ENCODE measurements at places on chromosomes 3 and 15.
A peak's percentile ranks its signal among the peaks of the same experiment; 100 is the strongest.

DNA sequence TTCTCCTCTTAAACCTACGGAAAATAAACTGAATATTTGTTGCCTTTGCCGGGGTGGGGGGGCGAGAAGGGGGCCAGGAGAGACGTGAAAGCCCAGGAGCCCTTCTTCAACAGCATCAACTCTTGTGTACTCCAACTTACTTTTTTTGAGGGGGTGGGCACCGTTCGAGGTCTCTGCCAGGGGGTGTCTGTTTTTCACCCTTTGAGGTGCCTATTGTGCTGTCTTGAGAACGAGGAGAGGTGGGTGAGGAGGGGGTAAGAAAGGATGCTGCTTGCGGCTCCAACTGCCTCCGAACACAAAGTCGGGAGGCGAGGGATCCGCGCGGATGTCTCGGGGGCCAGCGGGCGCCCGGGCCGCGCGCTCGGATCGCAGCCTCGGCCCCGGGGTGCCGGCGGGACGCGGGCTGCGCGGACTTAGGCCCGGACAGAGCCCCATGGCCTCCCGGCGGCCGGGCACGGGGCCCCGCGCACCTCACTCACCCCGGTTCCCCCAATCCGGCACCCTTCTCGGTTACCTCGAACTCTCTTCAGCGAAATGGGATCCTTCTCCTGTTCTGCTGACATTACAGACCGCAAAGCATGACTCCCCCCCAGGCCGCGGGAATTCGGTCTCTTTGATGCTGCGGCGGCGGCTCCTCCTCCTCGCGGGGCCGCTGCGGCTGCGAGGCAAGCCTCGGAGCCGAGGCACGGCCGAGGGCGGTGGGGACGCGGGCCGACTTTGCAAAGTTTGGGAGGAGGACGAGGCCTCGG is 650 bp downstream of the PYGO1 start:
- DNase-seq: peak; percentile 11

DNA sequence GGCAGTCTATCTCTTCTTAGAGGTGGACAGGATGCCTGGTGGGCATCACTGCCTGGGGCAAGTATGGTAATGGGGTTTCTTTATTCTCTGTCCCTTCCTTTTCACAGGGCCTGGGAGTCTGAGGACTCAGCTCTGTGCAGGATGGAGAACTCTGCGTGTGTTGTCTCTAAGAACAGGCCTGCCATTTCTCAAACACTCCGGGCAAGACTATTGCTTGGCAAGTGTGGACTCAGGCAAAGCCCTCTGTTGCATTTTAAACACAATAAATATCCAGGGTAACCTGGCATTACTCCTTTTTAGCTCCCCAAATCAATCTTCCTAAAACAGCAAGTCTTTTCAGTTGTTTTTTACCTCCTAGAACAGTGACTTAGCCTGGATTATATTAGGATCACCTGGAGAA is 185.1 kb upstream of the ROPN1 start:
- DNase-seq: no peak

DNA sequence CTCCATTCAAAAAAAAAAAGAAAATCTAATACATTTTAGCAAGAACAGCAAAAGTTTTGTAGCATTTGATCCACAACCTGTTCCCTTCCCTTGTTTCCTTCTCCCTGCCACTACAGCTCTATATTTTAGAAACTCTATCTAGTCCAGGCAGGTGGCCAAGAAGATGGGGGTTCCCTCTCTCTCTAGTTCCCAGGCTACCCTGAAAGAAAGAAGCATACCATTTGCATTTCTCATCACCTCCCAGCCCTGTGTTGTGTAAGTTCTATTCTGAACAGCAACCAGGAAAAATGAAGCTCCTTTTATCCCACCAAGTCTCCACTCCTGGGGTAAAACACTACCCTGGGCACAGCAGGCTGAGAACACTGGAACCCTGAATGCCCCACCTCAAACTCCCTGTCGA is 100.0 kb downstream of the PCCB start:
- DNase-seq: peak; percentile 74

GRCh38 chr15:73150831-73151230 is 98.6 kb downstream of the NEO1 start:
- no peak for DNase-seq

DNA sequence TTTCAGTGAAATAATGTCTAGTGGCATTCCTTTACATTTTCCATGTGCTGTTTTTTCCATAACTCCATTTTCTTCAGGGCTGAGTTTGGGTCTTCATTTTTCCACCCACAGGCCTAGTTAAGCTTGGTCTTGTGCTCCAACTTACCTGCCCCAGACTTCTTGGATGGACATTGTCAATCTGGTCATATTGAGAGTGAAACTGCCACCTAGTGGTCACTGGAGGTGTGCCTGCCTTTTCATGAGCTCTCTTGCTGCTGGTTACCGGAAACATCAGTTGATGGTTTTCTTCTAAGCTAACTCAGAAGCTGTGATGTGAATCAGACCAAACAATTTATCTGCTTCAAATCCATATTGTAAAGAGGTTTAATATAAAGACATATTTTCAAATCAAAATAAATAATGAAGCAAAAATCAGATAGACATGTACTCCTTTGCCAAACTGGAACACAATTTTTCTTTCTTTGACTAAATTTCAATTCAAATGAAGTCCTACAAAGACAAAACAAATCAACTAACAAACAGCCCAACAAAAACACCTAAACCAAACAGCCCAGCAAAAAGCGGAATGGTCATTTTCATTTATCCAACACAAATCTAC is 135.1 kb upstream of the RASGRP1 start:
- peak; percentile 52 for DNase-seq

DNA sequence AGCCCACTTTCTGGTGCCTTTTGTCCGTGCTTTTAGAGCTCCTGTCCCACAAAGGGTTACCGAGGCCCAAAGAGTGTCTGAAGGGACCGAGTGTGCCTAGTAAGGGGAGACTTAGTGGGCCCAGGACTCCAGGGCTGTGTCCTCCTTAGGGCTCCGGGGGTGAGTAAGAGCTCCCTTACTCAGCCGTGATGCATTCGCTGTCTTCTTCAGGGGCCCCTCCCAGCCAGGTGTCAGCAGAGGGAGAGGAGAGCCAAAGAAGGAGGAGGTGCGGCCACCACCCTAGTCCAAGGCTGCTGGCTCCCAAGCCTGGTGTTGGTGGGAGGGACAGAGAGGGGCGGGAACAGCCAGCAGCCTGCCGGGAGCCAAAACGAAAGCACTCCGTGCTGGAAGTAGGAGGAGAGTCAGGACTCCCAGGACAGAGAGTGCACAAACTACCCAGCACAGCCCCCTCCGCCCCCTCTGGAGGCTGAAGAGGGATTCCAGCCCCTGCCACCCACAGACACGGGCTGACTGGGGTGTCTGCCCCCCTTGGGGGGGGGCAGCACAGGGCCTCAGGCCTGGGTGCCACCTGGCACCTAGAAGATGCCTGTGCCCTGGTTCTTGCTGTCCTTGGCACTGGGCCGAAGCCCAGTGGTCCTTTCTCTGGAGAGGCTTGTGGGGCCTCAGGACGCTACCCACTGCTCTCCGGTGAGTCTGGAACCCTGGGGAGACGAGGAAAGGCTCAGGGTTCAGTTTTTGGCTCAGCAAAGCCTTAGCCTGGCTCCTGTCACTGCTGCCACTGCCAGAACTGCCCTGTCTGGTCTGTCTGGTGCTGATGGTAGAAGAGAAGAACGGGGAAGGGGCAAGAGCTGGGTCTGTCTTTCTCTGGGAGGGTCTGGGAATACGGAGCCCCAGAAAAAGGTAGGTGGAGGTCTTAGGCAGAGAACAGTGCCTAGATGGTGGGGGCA is at the start of gene IL17RC:
Gene IL17RC (plus strand): TSS at position 365 of the 947 bp plus-strand sequence. CDS start 218 bp downstream, at position 583.
- DNase-seq: peak; percentile 80

DNA sequence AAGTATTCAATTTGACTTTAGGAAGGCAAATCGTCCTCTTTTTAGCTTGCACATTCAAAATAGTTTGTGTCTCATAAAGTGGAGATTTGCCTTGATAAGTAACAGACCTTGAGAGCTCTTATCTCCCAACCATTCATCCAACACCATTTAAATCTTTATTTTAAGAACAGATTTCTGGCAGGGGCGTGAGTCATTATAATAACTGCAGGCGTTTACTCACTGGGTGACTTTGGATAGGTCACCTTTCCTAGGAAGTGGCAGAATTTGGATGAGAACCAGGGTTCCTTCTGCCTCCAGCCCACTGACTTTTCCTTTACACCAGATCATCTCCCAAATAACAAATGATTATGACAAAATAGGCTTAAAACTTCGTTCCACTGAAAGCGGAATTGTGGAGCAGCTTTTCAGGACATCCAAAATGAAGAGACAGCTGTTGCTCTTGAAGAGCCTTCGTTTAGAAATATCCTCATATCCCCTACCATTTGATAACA is 5.0 kb downstream of the LMCD1 start:
- DNase-seq: peak; percentile 51

DNA sequence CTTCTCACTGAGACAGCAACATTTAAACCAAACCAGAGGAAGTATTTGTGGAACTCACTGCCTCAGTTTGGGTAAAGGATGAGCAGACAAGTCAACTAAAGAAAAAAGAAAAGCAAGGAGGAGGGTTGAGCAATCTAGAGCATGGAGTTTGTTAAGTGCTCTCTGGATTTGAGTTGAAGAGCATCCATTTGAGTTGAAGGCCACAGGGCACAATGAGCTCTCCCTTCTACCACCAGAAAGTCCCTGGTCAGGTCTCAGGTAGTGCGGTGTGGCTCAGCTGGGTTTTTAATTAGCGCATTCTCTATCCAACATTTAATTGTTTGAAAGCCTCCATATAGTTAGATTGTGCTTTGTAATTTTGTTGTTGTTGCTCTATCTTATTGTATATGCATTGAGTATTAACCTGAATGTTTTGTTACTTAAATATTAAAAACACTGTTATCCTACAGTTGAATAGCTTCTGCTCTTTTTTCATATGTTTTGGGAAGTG is 23.3 kb downstream of the CLDN18 start:
- no peak for DNase-seq

- DNase-seq: no peak
Observed at GRCh38 chr3:183064475-183064874, 34.8 kb downstream of the MCCC1 start.

DNA sequence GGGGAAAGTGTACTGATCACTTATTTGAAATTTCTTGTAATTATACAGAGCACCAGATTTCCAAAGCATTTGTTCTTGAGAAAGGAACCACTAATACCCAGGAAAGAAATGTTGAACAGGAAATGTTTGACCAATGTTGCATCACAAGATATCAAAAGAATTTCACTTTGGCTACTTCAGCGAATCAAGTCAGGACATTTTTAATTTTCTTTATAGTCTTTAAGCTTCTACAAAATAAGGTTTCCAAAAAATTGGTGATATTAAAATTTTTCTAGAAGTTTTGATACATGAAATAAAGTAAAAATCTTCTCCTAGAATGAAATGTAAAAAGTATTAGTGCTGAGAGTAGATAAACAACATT is 421.9 kb downstream of the MECOM start:
- DNase-seq: no peak

GRCh38 chr15:50365971-50366370 is 11.0 kb upstream of the GABPB1 start:
- no peak for DNase-seq

DNA sequence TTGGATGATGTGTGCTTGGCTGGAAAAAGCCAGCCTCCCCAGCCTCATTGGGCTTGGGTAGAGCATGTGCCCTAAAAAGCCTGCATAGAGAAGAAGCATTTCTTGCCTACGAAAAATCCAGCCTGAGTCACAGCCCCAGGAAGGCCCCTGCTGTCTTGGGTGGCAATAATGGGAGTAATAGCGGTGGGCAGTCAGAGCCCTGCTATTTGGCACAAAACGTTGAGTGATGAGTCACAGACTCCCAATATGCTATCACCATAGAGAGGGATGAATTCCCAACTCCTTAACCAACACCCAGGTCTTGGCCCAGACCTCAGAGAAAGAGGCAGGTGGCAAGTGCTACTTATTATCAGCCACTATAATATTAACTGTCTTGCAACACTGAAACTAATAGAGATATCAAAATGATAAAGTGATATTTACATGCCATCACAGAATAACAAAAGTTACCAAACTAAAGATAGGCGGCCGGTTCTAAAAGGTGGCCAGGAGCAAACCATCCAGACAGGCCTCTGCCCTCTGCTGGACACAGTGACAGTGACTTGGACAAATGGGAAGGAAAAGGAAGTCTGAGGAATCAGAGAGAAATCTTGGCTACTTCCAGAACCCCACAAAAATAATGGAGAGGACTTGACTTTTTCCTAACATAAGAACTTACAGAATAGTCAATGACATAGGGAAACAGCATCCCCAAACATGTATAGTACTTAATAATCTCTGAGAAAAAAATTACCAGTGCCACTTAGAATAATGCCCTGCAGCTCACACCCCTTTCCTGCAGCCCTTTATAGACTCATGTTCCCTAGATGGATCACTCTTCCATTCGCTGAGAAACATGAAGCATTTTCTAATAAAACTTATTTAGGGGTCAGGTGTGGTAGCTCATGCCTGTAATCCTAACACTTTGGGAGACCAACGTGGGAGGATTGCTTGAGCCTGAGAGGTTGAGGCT is 51.9 kb upstream of the MUC13 start:
- peak; percentile 63 for DNase-seq

DNA sequence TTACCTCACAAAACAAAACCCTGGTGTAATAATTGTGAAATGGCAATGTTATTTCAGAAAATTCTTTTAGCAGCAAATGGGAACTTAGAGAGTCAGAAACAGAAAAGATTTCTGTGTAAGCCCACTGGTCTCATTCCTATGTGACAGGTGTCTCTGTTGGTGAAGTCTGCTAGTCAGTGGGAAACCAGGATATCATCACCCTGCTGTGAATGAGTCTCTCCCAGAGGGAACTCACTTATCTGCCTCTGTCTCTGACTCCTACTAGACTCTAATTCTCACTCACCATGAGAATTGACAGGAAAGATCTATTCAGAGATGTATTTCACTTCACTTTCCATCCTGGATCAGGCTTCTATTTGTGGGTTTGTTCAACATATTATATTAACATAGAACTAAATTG is 266.0 kb downstream of the EPHA3 start:
- no peak for DNase-seq

GRCh38 chr3:86661817-86662216 is 329.1 kb downstream of the VGLL3 start:
- no peak for DNase-seq

- DNase-seq: no peak
Observed at GRCh38 chr3:46884929-46885328, 7.4 kb downstream of the PTH1R start.
